Stimulated activated CD8-positive, alpha-beta memory T cell treated with anti-CD3 and anti-CD28 coated beads, Interleukin-15, amount 100 ng/mL, for 48 hours (primary cell): ENCODE measurements at places on chromosomes 5 and 9.

- DNase-seq = no peak
These were observed 116.2 kb downstream of the WNK2 start for GRCh38 chr9:93300175-93300572.

GRCh38 chr9:126112135-126112720 lies 214.4 kb upstream of the MVB12B start:
- DNase-seq = no peak

GRCh38 chr9:125795970-125796596 lies 48.9 kb downstream of the PBX3 start:
- DNase-seq = no peak

DNA sequence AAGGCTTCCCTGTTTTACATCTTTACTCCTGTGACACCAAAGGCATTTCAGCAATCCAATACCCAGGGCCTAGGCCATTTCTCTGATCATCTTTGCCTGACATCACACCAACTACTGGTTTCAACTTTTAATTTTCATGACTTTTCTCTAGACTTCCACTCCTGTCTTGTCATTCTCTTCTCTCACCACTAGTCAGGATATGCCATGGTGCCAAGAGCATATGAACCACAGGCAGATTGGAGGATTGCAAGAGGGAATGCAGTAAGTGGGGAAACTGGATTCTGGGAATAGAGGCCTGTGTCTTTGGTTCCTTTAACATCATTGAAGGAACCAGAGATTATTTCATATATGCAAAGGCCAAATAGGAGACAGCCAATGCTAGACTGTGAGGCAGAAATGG lies 69.3 kb downstream of the ANKRD31 start:
- no peak for DNase-seq

DNA sequence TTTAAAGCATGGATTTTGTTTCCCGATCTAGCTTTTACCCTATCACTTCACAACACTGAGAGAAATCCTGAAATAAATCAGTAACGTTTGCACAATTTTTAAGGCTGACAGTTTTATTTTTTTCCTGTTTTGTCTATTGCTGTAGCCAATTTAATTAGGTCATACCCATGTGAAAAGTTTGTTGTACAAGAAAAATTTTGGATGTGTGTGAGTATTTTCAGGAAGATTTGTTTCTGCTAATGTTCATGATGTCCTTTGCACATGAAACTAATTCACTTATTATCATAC lies 237.8 kb downstream of the ARRDC3 start:
- no peak for DNase-seq

DNA sequence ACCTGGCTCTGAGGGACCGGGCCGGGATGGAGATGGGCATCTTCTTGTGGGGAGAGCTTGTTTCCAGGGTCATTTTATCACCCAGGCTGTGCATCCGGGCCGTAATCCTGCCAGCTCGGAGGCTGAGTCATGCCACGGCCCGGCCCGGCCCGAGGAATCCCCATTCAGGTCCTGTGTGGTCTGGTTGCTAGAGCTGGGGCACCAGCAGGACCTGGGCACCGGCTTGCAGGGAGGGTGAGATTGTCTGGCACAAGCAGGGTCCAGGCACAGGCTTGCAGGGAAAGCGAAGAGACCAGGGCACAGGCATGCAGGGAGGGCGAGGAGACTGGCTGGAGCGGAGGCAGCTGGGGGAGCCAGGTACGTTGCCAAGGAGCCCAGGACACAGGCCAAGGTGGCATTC lies 106.8 kb downstream of the RXRA start:
- DNase-seq = no peak

DNA sequence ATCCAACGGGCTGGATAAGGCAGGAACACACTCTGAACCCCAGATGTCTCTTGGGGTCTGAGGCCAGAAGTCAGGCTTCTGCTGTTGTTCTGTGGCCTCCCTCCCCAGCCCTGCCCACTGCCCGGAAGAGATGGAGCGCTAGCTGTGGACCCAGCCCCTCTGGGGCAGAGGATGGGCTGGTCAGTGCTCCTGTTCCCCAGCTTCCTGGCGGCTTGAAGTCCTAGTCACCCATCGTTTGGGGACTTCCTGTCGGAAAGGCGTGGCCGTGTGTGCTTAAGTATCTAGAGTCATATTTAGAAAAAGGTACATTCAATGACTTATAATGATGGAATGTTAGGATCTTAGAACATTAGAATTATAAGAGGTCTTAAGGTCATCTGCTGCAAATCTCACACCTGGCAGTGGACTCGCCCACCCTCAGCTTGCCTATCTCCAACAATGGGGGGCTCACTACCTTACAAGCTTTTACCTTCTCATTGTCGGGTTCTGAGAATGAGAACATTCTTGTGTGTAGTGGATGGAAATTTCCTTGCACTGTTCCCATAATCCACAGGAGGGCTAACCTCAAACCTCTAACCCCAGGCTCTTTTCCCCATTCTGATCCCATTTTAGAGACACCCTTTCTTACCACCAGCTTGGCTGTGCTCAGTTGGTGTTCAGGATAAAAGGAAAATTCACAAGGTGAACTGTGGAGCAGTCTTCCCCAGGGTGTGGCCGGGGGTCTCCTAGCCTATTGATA lies 13.4 kb upstream of the AIF1L start:
- no peak for DNase-seq
